NCI-H82 (cell line): ENCODE measurements at places on chromosomes 6 and 20.

GRCh38 chr6:167528239-167528638 lies 203.4 kb downstream of the TTLL2 start:
- peak; percentile 10 for DNase-seq

GRCh38 chr6:25118038-25118437 lies 161.1 kb upstream of the CARMIL1 start:
- DNase-seq, result no peak

DNA sequence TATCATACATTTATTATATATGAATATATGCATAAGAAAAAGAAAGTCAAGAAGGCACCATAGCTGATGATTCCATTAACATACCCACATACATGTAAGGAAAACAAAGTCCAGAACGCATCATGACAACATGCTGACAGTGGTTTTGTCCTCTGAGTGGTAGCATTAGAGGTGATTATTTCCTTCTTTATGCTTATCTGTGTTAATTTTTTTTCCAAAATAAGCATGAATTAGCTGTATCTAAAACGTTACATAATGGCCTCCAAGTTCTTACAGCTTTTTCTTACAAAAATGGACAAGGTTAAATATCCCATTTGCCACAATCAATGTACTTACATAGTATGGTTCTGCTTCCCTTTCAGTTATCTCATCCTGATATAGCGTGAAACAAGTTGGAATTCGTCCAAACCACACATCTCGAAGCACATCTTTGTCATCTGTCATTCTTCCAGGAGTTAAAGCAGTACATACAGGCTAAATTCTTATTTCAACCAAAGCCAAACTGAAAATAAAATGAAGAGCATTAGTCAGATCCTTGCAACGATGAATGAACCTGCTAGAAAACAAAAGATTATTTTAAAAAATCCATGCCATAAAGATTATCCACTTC lies 9.7 kb downstream of the ATG5 start:
- DNase-seq, result no peak

DNA sequence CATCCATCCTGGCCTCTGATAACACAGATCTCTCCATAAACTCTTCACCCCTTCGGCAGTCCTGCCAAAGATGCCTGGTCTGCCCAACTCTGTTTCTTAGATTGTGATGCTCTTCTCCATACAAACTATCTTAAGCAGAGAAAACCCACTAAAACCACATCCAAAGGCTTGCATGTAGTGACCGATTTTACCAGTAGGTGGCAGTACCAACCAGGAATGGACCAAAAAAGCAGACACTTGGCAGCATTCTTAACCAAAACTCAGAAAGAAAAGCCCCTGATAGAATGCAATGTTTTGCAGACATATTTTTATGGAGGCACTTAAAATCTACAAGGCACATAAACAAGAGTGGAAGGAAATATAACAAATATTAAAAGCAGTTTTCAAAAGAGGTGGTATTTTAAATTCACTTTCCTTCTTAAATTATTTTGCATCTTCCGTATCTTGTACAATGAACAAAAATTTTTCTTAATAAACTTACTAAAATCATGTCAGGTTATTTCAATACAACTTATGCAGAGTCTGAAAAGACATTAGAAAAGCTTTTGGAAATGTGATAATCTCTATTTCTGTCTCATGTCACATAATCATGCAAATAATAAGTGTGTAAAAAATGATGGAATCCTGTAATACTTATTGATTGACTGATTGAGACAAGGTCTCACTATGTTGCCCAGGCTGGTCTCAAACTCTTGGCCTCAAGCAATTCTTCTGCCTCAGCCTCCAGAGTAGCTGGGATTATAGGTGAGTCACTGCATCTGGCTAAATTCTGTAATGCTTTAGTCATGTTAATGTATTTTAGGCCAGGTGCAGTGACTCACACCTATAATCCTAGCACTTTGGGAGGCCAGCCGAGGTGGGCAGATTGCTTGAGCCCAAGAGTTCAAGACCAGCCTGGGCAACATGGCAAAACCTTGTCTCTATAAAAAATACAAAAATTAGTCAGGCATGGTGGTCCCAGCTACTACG lies 29.4 kb downstream of the LRP11 start:
- DNase-seq, result peak; percentile 66

GRCh38 chr6:35096129-35096862 lies 44.8 kb downstream of the TCP11 start:
- DNase-seq, result peak; percentile 96

GRCh38 chr6:123000244-123000770 lies 4.3 kb downstream of the CLVS2 start:
- no peak for DNase-seq
